ENCODE measurements at places on chromosomes 3 and 15.

DNA sequence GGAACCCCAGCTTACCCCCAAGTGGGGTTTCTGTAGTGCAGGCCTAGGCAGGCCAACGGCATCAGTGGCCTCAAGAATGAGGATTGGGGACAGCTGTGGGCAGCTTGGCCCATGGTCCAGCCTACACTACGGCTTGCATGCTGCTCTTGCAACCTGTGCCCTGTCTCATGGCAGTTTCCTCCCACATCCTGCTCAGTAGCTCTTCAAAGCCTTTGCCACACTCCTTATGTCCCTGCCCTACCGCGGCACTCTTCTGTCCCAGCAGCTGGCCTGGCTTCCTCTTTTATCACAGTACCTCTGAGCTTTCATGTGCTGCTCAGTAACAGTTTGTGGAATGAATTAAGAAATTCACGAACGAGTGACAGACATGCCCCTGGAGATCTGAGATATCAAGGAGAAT, 431.0 kb downstream of the EPHB1 start:
- DNase-seq: peak; percentile 5

DNA sequence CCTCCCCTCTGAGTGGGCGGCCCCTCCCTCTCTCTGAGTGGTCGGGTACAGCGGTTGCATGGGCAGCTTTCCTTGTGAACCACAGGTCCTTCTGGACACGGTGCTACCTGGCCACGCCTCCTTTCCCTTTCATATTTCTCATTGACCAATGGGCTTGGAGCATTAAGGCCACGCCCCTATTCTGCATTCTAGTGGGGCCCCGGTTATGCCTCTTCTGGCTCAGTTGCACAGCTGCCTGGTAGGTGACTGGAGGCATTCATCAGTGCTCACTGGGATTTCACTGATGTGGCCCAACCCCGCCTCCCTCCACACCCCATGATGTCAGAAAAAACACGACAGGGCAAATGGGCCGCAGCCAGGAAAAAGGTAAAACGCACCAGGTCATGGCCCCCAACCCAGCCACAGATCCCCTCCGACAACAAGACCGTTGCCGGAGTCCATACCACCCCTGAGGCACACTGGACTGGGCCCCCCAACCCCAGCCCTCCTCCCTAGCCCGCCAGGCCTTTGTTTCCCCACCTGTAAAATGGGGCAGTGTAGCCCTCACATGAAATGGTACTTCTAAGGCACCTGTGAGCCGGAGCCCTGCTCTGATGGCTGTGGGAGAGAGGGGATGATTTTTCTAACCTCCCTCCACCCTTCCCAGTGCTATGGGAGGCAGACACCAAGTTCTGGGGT, 26.3 kb downstream of the NGRN start:
- DNase-seq: no peak

- DNase-seq: no peak
Measured at GRCh38 chr3:182971637-182972036, 8.7 kb downstream of the DCUN1D1 start.

DNA sequence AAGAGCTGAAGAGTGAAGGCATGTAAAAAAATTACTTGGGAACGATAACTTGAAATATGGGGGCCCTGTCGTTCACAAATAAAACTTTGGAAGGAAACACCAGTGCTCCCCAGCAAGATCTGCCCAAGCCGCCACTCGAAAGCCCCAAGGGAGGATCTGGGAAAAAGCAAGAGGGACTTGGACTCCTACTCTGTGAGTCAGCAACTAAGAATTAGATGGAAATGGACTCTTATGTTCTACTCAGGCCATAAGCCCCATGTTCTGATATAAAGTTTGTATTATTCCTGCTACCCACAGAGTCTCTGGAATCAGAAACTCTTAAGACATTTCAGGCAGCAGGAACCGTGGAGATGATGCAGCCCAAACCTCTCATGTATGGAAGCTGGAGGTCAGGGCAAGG, 75.7 kb downstream of the ITGB5 start:
- no peak for DNase-seq

GRCh38 chr3:22372292-22373062, 621.5 kb upstream of the ZNF385D start:
- no peak for DNase-seq

DNA sequence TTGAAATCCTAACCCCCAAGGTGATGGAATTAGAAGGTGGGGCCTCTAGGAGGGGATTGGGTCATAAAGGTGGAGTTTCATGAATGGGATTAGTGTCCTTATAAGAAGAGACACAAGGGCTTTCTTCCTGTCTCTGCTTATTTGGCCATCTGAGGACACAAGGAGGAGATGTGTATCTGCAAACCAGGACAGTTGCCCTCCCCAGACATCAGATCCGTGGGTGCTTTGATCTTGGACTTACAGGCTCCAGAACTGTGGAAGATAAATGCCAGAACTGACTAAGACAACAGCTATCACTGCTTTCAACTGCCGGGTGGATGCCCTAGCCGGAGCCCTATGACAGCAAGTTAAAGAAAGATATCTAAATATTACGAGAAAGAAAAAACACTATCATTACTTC, 94.4 kb downstream of the CHRNA7 start:
- no peak for DNase-seq

GRCh38 chr15:78358102-78358870, 18.1 kb downstream of the CRABP1 start:
- DNase-seq: no peak

DNA sequence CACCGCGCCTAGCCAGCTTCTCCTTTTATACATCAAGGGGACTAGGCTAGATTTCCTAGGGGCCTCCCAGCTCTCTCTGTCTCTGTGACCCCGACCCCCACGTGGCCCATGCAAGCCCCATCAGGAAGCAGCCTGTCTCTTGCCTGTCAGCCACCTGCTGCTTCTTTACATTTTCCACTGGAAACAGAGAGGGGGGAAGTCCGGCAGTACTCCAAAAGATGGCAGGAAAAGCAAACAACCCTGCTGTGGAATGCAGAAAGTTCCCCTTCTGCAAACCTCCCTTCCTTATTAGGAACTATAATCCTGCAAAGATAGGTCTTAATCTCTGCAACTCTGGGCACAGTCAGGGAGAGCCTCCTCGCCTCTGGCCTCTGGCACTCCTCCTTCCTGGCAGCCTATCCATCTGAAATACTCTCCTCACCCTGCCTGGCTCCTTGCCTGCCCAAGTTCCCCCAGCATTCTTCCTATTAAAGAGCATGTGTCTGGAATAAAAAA, 47.4 kb upstream of the HACD2 start:
- DNase-seq: no peak

GRCh38 chr15:64877435-64877834, 34.3 kb upstream of the ANKDD1A start:
- DNase-seq: peak; percentile 15

- DNase-seq: no peak
Measured at GRCh38 chr3:126287171-126287535, 70.1 kb downstream of the KLF15 start.

DNA sequence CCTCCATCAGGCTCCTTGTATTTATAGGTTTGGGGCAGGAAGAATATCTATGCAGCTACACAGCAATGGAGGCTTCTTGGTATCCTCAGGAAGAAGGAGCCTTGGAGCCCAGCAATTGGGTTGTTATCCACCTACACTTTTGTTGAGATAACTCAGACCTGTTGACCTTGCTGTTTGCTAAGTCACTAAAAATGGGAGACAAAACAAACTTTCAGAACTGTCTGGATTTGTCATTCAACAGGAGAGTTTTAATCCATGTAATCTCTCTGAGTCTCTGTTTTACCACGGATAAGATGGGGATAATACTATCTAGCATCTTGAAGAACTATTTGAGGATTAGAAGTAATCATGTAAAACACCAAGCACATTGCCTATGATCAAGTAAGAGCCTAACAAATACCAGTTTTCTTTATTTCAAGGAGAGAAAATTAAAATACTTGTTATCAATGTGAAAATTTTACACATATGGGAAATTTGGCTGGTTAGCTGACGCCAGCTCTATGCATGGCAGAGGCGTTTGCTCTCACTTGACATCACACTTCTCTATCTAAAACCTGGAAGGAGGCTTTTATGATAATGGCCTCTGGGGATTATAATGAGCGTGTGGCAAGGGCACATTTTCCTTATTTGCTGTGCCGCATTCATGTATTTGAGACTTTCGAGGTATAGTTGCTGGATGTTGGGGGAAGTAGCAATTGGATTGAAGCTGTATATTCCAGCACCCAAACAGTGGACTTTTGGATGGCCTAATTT, 215.6 kb downstream of the PDCD6IP start:
- DNase-seq: no peak

DNA sequence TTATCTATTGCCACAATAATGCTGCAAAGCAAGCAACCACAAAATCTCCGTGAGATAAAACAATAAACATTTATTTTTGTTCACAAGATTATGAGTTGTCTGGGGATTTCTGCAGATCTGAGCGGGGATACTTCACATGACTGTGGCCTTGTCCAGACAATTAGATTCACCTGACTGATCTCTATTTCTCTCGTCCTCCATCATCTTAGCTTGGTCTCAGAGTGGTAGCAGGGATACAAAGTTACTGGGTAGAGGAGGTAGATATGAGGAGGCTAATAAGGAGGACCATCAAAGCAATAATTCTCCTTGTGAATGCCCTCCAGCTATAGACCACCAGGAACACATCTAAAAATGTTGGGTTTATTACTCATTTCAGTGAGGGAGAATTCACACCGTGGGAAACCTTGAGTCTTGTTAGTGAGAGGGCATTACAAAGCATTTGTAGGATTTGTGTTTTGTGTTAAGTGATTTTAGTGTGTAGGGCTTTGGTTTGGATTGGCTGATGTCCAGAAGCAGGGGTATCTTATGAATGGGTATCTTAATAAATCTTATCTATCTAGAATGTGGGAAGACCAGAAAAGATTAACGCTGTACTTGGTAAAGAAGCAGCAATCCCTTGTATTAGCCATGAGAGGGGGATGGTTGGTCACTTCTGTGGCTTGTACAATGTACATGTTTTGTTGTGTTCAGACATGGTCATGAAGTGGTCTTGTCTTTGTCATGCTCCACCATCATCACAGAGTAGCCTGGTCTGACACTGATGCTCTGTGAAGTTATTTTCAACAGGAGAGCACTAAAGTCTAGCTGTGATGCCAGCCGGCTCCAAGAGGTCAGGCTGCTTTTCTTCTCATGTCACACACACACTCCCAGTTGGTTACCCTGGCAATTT, 287.6 kb upstream of the STT3B start:
- DNase-seq: no peak

GRCh38 chr15:74174958-74175253, 1.4 kb downstream of the ISLR start:
- no peak for DNase-seq

DNA sequence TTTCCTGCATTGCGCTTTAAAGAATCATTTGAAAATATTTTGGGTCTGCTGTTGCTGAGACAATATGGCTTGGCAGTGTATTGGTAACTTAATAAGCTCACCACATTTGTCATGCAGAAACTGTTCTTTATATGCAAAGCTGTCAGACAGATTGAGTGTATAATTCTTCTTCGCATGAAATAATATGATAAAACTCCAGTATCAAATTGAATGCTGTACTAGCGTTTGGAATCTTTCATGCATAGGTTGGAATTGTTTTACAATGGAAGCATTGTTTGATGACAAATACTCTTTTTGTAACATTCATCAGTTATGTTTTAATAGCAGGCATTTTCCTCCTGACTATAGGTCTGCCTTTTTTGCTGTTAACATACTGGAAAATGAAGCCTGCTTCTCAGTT, 53.8 kb downstream of the RBMS3 start:
- no peak for DNase-seq

GRCh38 chr15:34132881-34133280, 31.0 kb downstream of the PGBD4 start:
- no peak for DNase-seq

DNA sequence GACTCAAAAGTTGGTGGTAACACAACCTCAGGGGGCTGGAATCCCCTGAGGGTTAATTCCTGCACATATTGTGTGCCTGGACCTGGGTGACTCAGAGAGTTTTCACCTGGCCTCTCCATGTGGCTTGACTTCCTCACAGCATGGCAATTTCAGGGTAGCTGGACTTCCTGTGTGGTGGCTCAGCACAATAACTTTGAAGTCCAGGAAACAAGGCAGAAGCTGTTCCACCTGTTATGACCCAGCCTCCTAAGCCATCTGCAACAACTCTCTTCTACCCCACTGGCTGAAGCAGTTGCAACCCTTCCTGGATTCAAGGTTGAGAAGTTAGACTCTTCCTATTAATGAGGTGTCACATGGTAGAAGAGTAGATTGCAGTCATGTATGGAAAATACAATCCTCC, 58.4 kb downstream of the EDEM1 start:
- peak; percentile 48 for DNase-seq

- no peak for DNase-seq
Measured at GRCh38 chr15:98830034-98830634, 177.5 kb downstream of the PGPEP1L start.

GRCh38 chr3:129282727-129283327, 4.2 kb downstream of the HMCES start:
- no peak for DNase-seq

- peak; percentile 64 for DNase-seq
Measured at GRCh38 chr3:172643506-172644179, 67.2 kb downstream of the NCEH1 start.

DNA sequence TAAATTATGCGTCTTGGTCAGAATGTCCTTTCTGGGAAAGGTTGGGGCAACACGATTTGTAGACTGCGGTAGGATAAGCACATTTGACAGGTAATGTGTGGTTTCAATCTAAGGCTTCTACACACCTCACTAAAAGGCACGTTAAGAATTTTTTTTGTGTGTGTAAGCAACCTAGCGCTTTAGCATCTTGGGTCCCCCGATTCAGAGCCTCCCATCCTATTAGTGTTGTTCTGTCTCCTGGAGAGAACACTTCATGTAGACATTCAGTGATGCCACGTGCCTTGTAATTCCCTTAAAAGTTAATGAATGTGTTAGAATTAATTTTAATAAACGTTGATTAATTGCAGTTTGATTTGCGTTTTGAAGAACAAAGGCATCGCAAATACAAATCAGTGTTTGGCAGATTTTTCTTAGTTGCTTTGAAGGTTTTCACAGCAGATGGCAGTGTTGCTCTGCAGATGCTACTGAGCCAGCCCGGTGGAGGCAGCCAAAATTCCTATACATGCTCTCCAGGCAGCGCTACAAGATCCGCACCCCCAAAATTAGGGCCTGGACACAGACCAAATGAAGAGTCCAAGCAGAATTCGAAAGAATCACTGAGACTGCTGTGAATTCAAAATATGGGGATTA, 63.5 kb downstream of the OTOL1 start:
- no peak for DNase-seq

GRCh38 chr3:101193957-101194356, 126.4 kb downstream of the IMPG2 start:
- DNase-seq: no peak

- DNase-seq: no peak
Measured at GRCh38 chr3:144055604-144056003, 84.0 kb downstream of the DIPK2A start.

DNA sequence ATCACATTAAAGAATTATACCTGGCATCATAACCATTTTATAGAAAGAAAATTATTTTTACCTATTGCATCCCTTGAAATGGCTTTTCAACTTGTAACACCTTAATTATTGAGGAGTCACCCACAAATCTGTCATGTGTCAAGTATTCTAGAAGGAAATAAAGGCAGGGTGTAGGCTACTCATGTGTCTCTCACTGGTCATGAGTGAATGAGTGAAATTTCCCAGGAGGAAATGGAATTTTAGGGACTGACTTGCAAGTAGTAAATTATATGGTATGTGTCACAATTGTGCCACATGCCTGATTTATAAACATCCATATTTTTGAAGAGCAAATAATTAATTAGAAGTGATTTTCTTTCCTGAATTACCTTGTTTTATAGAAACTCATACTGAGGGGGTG, 310.5 kb upstream of the ADAMTS9 start:
- no peak for DNase-seq
